ENCODE measurements at places on chromosomes 4 and X.

GRCh38 chr4:82017680-82018079, 356.1 kb downstream of the HNRNPD start:
- DNase-seq: no peak

- no peak for DNase-seq
Measured at GRCh38 chrX:125132274-125132673, 187.4 kb upstream of the TEX13C start.

- no peak for DNase-seq
Measured at GRCh38 chr4:106039796-106040195, 144.5 kb downstream of the NPNT start.

- no peak for DNase-seq
Measured at GRCh38 chrX:33307911-33308354, 96.6 kb upstream of the DMD start.
